Kidney capillary endothelial cell (primary cell): ENCODE measurements at places on chromosomes 7 and 10.

DNA sequence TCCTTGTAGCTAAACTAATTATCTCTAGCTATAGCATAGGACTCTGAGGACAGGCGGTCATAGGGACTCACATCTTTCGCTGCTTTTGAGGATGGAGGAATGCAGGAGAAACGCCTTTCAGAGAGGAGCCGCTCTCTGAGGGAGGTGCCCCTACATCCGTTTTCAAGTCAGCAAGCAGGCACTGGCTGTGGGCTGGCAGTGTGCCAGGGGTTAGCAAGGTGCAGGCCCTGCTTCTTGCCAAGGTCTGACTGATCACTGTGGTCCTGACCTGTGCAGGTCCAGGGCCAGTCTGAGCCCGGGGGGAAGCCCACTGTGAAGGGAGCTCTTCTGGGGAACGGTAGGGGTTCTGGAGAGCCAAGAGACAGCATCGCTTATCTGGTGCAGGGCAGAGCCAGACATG, 89.4 kb downstream of the SH3PXD2A start:
- peak; percentile 38 for DNase-seq

- DNase-seq, result peak; percentile 90
These were observed 84.7 kb downstream of the NRP1 start for GRCh38 chr10:33249659-33250345.

- DNase-seq, result peak; percentile 73
These were observed 102.1 kb upstream of the MDFIC start for GRCh38 chr7:114819616-114820362.

DNA sequence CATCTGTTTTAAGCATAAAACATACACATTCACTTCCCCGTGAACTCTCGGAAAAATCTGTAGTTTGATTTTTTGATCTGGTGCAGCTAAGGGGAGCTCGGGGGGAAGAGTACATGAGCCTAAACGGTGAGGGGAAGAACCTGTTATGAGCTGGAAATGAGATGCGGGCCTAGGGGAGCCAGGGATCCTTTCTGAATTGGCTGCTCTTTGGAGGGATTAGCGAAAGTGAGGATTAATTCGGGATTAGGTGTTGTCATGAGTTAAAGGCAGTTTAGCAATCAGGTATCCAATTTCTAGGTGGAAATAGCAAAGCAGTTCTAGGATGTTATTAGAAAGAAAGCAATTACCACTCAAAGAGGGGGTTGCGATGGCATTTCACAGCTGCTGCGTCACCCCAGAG, 51.1 kb upstream of the ADARB2 start:
- DNase-seq, result no peak

- no peak for DNase-seq
These were observed 313.3 kb downstream of the FGFR2 start for GRCh38 chr10:121284936-121285335.

- no peak for DNase-seq
These were observed 11.8 kb upstream of the SLC18A3 start for GRCh38 chr10:49598164-49598856.

DNA sequence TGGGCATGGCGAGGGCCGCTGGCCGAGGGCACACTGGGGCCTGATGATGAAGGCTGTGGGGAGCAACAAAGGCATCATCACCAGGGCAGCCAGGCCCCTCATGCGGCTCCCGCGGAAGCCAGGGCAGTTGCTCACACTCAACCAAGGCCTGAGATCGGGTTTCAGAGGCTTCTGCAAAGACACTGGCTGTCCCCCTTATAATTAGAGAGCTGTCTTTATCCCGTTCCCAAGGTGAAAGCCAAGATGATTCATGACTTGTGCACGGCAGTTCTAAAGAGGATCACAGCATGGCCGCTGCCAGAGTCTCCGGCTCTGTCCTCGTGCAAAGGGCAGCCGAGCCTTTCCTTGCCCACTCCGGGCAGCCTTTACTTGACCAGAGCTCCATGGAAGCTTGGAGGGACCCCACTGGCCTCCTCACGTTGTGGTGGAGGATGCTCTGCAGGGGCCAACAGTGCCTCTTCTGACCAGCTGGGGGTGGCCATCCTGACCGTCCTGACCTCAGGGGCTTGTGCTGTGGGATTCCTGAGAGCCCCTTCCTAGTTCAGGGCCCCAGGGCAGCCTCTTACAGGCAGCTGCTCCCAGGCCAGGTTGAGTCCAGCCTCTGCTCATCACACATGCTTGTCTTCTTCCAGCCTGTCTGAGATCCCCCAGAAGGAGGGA, 82.3 kb downstream of the PRKAG2 start:
- DNase-seq, result no peak

GRCh38 chr7:31553661-31554081, 39.8 kb downstream of the ITPRID1 start:
- no peak for DNase-seq

DNA sequence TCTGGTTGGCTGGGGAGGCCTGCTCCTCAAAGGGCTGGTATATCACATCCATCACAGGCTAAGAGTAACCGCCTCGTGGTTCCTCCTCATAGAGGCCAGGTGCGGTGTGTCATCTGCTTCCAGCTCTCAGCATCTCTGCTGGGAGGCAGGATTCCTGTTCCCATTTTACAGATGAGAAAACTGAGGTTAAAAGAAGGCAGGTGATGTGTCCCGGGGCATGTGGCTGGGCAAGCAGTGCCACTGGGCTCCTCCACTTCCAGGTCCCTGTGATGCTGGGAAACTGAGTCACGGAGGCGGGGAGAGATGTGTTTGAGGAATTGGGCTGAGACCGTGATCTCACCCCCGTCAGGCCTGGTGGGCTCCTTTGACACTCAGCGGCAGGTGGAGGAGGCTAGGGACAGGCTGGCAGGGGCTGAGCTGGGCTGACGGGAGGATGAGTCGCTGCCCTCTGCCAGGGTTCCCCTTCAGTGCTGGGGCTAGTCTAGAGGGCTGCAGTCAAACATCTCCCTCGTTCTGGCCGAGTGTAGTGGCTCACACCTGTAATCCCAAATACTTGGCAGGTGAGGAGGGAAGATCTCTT, 9.4 kb downstream of the ARPC1B start:
- DNase-seq, result no peak

GRCh38 chr10:97144297-97144696, 41.5 kb downstream of the SLIT1 start:
- DNase-seq, result no peak

GRCh38 chr10:48809261-48809660, 124.6 kb downstream of the WDFY4 start:
- DNase-seq, result no peak

- no peak for DNase-seq
These were observed 253.8 kb downstream of the CSTF2T start for GRCh38 chr10:51445588-51445987.

DNA sequence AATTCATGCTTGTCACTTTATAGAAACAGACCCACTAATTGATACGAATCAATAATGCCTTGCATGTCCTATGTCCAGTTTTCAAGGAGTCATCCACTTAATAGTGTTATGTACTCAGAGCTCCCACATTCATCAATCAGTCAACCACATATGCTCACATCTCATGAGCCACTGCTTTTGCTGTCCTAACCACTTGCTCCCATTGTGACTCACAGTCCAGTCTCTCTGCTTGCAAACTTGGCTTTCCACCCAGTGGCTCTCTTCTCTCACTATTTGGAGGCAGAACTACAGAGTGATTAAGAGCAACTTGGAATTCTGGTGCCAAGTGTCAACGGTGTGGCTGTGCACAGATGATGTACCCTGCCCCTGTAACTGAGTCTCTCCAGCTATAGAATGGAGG, 166.0 kb downstream of the SNX13 start:
- DNase-seq, result no peak

- DNase-seq, result no peak
These were observed 34.6 kb downstream of the BAZ1B start for GRCh38 chr7:73487486-73487885.

DNA sequence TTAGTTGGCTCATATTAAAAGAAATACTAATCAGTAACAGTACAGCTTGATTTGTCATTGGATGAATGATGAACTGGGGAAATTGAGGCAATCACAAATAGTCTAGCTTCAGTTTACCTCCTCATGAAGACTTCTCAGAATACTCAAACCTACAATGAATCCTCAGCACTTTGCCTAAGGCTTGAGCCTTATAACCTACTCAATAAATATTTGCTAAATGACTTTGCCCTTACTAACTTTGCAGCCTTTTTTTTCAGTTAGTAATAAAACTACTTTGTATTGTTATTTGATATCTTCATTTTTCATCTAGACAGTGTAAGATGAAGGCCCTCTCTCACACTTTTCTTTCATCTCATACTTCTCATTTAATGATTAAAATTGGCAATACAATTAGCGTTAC, 1162.5 kb upstream of the C7orf33 start:
- DNase-seq, result no peak

DNA sequence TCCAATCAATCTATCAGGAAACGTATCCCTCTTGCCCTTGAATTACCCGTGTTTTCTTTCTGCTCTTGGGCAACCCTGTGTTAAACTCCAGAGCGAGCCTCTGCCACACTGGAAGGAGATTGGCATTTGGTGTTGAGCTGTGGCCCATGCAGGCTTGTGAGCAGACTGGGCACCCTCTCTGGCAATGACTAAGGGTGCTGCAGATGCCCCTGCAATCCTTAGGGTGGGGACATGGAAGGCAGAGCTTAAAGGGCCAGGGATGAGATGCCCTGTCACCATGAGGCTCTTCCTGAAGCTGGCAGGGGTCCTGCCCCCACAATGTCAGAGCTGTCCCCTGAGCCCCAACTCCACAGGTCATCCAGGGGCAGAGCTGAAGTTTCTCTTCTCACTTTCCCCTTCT, 19.5 kb upstream of the FAM180A start:
- DNase-seq, result no peak

- no peak for DNase-seq
These were observed 494.3 kb downstream of the AUTS2 start for GRCh38 chr7:70092314-70093204.

GRCh38 chr7:46835556-46835955, 746.4 kb downstream of the TNS3 start:
- DNase-seq, result no peak

DNA sequence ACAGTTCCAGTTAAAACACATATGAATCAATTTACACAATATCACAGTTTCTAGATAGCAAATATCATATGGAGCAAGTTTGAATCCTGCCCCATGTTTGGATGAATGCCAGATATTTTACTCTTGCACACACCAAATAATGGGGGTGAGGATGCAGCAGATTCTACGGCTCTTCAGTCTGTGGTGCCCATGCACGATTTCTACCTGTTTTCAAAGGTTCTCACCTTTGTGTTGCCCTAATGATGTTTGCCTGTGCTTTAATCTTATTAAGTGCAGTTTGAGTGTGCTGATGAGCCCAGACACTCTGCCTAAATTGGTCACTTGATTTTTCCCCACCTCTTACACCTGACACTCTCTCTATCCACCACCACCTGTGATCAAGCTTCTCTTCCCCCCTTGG, 119.6 kb downstream of the NPY start:
- no peak for DNase-seq

DNA sequence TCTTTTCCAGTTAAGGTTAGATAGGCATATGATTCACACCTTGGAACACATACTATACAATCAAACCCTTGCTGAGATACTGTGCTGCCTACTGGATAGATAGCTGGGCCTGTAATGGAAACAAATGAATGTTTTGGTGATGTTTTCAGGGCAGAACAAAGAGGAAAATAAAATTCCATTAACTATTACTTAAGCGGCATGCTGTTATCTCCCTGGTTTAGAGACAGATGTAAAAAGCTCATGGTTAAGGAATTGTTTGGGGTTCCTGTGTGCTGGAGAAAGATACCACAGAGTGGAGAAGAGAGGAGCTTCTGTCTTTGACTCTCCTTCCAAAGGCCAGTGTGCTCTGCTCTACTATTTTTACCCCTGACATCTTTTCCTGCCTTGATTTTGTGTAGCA, 341.1 kb downstream of the PLXDC2 start:
- DNase-seq, result no peak

DNA sequence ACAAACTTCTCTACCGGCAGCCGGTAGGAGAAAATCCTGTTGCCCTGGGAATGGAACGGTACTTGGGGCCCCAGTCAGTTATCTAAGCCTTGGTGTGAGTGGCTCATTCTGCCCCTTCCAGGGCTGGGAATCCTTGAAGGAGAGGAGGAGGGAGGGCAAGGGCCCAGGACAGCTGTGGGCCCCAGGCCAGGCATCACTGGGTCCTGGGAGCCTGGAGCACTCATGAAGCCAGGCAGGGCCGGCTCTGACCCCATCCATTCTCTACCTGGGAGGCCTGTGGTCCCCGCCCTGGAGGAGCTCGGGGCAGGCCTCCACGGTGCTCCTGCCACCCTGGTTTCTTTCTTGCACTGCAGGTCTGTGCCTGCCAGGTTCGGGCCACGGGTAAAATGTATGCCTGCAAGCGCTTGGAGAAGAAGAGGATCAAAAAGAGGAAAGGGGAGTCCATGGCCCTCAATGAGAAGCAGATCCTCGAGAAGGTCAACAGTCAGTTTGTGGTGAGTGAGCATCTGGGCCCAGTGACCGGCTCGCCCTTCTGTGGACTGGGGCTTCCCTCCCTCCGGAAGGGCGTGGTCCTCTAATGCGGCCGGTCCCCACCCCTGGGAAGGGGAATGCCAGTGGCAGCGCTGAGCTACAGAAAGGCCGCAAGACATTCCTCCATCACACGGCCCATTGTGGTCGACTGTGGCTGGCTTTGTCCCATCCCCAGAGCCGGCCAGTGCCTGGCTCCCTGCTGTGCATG, 111.3 kb downstream of the RGS10 start:
- DNase-seq, result no peak

DNA sequence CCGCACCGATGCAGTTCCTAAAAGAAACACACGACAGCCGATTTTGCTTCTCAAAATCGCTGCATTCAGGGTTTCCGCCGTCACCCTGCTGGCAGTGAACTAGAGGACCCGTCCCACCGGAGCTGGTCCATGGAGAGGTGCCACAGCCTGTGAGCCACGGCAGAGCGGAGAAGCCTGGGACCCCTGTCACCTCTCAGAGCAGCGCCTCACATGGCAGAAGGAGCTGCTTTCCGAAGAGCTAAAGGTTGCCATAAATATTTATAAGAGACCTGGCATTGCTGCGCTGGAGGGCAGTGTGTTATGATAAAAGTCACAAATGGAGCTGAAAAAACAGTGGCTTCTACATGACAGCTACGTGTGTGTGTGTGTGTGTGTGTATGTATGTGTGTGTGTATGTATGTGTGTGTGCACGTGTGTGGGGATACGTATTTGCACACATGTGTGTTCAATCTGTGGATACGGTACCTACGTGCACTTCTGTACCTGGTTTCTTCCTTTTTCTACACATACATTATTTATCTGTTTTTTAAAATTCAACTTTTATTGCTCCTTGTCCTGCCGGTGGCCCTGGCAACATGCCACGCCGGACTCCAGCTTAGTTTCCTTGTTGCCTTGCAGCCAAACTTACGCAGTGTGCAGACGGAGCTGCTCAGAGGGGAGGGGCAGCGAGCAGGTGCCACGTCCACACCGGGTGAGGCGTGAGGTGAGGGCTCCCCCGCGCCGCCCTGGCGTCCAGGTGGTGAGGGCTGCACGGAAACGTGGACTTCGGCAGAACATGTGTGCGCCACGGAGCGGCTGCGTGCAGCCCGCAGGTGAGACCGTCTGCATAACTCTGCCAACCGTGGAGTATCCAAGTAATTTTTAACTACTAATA, 115.2 kb upstream of the PITRM1 start:
- no peak for DNase-seq
